ENCODE measurements at places on chromosomes 5 and 9.

DNA sequence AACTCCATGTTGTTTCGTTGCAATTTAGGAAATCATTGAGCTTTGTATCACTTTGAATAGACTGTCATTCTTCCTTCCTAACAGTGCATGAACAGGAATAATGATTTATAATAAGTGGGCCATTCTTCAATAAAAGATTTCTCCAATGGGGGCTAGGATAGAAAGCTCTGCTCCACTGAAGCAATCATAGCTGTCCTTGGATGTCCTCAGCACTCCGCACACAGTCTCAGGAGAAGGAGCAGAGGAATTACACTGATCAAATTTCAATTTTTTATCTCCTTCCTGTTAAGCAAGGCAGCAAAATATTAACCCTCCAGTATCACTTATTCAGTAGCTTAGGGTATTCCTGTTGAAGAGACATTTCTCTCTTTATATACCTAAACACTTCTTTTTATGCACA is 532.7 kb upstream of the ST8SIA4 start:
- DNase-seq = no peak

DNA sequence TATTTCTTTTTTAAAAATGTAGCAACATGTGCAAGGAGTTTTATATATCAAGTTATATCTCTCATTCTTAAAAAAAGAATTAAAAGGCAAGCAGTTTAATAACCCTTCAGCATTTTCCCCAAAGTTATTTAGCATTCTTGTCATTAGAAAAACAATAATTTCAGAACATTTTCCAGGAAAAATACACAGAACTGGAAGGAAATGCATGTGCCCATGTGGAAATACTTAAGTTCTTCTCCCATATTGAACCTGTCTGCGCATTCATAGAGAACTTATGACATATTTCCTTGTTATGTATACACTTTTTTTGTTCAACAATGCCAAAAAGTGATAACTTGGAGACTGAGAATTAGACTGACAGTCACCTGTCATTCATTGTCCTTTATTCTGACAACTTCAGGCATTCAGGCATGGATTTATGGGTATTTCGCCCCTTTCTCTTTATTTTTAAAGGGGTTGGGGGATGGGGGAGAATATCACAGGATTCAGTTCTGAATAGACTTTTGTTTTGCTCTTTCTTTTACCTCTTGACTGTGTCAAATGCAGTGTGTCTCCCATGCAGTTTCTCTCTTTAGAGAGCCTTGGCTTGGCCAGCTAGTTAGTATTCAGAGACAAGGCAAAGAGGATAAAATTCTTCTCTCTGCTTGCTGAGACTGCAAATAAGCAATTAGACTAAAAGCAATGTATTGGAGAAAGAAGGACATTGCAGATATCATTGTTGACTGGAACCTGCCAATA is 701.0 kb downstream of the NR2F1-AS1 start:
- DNase-seq = no peak

DNA sequence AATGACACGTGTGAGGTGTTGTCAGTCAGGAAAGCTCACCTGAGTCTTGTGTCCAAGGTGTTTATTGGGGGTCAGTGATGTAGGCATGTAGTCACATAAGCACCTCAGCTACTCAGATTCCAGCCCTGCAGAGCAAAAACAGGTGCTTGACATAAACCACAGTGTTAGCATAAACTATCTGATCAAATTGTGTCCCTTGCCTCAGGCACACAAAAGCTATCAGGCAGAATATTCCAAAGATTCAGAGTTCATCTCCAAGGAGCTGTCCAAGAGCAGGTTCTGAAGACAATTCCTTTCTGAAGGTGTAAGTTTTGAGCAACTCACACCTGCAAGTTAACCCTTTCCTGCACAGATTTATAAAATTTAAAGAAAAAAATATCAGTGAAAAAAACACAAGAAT is 102.2 kb upstream of the ITGA1 start:
- DNase-seq = peak; percentile 21

DNA sequence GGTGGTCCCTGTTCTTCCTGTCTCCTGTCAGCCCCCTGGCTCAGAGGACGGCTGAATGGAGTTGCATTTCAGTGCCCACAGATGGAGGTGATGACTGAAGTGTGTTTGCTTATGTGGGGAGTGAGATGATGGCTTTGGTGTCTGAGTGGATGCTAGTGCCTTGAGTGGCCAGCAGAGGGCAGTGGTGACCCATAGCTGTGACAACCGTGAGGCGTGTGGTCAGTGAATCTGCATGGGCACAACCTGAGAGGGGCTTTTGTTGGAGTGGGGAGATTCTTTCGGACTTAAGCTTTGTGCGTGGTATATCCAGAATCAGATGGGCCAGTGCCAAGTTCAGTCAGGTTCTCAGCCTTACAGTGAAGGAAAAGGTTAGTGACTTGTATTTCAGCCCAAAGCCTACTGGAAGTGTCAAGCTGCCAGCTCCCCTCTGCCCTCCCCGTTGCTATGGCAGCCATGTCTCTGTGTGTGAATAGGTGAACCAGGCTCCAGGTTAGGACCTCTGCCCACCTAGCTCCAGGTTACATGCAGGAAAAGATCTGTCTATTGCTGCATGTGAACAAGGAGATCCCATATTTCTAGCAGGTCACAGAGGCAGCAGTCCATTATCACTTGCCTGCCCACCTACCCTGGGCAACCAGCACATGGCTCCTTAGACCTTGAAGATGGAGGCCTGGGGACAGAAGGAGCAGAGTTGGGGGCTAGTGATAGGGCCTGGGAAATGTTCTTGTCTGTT is 14.7 kb upstream of the CXXC5 start:
- DNase-seq = peak; percentile 74

DNA sequence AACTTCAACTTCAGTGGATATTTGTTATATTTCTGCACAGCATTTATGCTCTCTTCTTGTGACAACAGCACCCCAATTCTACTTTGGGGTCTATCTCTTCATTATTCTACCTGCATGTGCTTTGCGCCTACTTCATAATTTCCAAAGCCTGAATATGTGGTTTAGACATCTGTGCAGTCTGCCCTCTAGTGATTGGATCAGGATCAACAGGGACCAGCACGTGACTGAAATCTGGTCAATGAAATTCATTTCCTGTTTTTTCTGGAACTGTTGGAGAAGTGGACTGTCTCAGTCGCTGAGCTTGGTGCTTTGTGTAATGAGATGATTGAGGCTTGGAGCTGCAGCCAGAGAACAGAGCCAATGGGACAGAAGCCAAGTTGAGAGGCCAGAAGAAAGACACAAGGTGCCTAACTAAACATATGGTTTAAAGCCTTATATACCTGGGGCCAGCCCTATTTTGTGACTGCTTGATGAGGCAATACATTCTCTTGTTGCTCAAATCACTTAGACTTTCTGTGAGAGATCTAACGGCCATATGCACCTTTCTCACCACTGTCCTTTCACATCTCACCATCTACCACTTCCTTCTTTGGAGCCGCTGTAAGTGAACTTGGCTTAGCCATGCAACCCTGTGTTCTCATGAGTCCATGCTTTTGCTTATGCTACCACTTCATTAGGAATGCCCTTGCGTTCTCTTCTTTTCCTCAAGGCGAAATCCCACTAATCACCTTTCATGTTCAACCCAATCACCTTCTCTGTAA is 68.8 kb upstream of the PPP2R2B start:
- peak; percentile 45 for DNase-seq

- DNase-seq = no peak
Observed at GRCh38 chr5:125160787-125161502, 414.5 kb upstream of the ZNF608 start.

DNA sequence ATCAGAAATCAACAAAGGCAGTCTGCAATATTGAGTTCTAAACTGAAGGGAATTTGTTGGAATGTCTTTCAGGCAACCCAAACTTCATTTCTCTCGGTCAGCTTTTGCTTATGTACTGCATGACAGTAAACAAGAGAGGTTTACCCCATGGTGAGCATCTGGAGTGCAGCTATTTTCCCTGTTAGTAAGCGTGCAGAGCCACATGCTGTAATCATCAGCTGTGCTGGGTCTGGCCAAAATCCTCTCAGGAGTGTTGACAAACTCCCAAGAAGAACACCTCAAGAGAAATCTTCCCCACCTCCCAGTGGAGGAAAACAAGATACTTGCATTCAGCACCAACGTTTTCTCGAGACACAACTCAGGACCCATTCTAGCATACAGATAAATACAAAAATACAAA is 83.6 kb upstream of the ADAMTSL1 start:
- DNase-seq = no peak
